ENCODE measurements at places on chromosomes 13 and 19. TPM values are rescaled to one million over a fixed set of nuclear protein-coding genes. Genes with fewer than 3 reads are reported as not detected.

- no peak for DNase-seq
Observed at GRCh38 chr13:78183732-78184131, 265.1 kb upstream of the EDNRB start.

The ZNF823 gene
- total RNA-seq = 1.7 TPM

The WDR88 gene
- total RNA-seq = not detected

- DNase-seq = no peak
Observed at GRCh38 chr13:113654175-113654560, 3.8 kb downstream of the ATP4B start.

The GNG7 gene
- 5.2 TPM for total RNA-seq

The KCNRG gene
- total RNA-seq = 0.70 TPM

The SERTM1 gene
- not detected for total RNA-seq

Measured in CD4-positive, alpha-beta T cell (primary cell).